ENCODE measurements at places on chromosomes 12 and 14.

GRCh38 chr12:51760231-51760630 is 88.3 kb downstream of the FIGNL2 start:
- no peak for DNase-seq

DNA sequence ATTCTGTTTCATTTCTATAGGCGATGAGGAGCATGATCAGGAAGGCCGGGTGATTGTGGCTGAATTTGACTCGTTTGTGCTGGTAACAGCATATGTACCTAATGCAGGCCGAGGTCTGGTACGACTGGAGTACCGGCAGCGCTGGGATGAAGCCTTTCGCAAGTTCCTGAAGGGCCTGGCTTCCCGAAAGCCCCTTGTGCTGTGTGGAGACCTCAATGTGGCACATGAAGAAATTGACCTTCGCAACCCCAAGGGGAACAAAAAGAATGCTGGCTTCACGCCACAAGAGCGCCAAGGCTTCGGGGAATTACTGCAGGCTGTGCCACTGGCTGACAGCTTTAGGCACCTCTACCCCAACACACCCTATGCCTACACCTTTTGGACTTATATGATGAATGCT is 1.9 kb downstream of the APEX1 start:
- DNase-seq, result no peak

GRCh38 chr12:3476403-3476802 is 14.6 kb upstream of the PRMT8 start:
- DNase-seq, result no peak

- DNase-seq, result no peak
Observed at GRCh38 chr12:54368025-54368708, 3.9 kb upstream of the GPR84 start.

- no peak for DNase-seq
Observed at GRCh38 chr12:820336-820735, 68.0 kb downstream of the WNK1 start.

DNA sequence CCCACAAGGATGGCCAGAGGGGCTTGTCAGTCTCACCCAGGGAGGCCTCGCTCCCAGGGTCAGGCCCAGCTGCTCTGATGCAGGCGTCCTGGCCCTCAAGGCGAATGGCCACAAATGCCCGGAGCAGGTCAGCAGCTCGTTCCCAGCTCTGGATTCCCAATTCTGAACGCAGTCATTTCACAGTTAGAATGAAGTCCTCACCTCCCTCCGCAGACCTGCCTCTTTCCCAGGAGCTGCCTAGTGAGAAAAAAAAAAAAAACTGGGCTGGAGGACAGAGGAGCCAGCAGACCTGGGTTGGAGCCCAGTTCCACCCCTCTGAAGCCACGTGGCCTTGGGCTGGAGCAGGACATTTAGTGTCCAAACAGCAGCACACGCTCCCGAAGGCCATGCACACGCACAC is 62.2 kb upstream of the DIO3 start:
- no peak for DNase-seq

- DNase-seq, result no peak
Observed at GRCh38 chr12:93622485-93622884, 50.0 kb downstream of the SOCS2 start.

- DNase-seq, result no peak
Observed at GRCh38 chr12:6643569-6644256, 3.5 kb downstream of the ACRBP start.

GRCh38 chr12:50032515-50032853 is 7.2 kb upstream of the RACGAP1 start:
- no peak for DNase-seq

DNA sequence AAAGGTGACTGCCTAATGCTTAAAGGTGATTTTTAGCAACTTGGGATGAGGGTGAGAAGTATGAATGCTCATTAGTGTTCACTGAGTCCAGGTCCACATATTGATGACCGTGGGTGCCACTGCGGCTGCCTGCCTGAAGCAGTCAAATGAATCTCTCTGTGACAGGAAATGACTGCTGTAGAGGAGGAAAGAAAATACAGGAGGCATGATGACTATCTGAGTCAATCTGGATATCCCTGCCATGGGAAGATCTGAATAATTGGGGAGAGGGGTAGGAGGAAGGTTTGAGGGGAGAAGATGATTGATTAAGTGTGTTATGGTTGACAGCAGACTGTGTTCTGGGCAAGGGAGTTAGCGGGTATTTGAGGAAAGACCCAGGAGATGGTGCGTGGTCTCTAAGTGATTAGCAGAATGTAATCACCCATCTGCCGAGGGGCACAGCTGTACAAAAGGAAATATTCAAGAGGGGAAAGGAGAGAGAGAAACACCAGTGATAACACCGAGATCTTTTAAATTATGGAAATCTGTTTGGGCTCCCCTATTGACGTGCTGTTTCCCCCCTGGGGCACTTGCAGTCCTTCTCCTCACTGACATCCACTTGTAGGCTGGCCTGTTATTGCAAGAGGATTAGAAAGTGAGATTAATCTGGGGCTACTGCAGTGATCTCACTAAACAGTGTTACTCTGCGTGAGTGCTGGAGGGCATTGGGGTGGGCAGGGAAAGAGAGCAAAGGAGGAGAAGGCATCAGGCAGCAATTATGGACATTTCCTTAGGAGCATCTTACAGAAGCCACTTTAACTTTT is 97.7 kb downstream of the AKAP6 start:
- peak; percentile 56 for DNase-seq

GRCh38 chr12:40551466-40551865 is 140.8 kb upstream of the CNTN1 start:
- no peak for DNase-seq

- no peak for DNase-seq
Observed at GRCh38 chr12:129446696-129447095, 457.1 kb downstream of the TMEM132D start.

GRCh38 chr12:47820631-47821345 is 1.1 kb upstream of the HDAC7 start:
- no peak for DNase-seq

DNA sequence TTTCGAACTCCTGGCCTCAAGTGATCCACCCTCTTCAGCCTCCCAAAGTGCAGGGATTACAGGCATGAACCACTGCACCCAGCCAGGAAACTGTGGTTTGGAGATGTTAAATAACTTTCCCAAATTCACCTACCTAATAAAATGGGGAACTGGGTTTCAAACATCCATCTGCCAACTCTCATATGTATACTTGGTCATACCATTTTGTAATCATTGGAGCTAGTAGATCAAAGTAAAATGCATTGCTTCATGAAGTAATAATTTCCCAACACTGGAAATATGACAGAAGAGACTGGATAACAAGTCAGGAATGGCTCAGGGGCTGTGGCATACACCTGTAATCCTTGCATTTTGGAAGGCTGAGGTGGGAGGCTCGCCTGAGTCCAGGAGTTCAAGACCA is 5.3 kb upstream of the HECTD1 start:
- no peak for DNase-seq

DNA sequence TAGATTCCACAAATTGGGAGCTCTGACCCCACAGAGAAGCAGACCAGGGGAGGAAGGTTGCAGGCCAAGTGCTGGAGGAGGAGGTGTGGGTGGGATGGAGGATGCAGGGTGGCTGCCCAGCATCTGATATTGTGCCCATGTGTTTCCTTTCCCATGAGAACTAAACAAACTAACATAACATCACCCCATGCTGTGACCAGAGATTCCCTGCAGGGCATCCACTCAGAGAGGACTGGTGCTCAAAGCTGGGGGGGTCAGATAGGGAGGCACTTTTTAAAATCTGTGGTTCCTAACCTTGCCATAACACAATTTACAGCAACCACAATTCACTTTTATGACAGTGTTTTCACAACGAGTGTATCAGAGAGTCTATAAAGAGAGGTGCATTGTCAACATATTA is 1277.6 kb downstream of the AACS start:
- DNase-seq, result peak; percentile 16

DNA sequence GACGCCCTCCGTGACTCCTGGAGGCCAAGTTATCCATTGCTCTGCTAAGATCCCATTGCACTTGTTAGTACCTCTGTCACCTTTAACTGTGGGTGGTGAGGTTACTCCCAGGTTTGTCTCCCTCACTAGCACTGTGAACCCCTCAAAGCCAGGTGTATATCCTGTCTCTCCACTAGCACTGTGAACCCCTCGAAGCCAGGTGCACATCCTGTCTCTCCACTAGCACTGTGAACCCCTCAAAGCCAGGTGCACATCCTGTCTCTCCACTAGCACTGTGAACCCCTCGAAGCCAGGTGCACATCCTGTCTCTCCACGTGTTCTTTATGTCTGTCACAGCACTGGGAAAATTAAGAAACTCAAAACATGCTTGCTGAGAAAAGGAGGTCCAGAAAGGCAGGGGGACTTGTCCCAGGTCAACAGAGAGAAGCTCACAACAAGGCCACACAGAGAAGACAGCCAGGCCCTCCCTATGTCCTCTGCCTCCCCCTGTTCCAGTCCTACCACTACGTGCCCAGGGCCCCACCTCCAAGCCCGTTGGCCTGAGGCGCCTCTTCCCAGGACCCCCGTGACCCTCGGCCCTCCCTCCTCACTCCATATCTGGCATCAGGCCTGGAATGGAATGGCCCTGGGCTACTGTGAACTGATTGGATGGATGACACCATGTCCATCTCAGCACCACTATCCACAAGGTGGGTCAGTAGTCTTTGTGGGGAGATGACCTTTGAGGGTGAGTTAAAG is 26.4 kb upstream of the FKBP4 start:
- no peak for DNase-seq

- no peak for DNase-seq
Observed at GRCh38 chr12:6346235-6346832, 4.5 kb upstream of the TNFRSF1A start.

GRCh38 chr12:112564160-112564784 is 145.5 kb downstream of the PTPN11 start:
- no peak for DNase-seq

GRCh38 chr12:56258820-56259183 is 618 bp upstream of the ANKRD52 start:
- no peak for DNase-seq

GRCh38 chr14:74444866-74445265 is 18.9 kb upstream of the SYNDIG1L start:
- DNase-seq, result no peak

- no peak for DNase-seq
Observed at GRCh38 chr12:16228067-16228466, 49.4 kb downstream of the SLC15A5 start.

DNA sequence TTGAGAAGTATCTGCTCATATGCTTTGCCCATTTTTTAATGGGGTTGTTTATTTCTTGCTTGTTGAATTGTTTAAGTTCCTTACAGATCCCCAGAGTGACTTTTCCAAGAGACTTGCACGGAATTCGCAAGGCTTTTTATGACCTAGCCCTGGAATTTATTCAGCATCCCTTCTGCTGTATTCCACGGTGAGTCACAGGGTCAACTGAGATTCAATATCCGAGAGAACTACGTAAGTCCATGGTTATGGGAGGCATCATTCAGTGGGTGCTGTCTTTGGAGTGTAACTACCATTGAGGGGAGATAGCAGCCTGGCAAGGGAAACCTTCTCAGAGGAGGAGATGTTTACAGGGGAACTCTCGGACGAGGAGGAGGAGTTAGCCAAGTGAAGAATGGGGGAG is 20.9 kb upstream of the GPRC5A start:
- DNase-seq, result no peak

DNA sequence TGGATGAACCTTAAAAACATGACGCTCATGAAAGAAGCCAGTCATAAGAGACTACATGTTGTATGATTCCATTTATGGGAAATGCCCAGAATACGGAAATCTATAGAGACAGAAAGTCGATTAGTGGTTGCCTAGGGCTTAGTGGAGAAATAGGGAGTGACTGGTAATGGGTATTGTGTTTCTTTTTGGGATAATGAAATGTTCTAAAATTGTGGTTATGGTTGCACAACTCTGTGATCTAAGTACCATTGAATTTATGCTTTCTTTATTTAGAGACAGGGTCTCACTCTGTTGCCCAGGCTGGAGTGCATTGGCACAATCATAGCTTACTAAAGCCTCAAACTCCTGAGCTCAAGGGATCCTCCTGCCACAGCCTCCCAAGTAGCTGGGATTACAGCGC is 8.0 kb downstream of the RBMS2 start:
- no peak for DNase-seq

DNA sequence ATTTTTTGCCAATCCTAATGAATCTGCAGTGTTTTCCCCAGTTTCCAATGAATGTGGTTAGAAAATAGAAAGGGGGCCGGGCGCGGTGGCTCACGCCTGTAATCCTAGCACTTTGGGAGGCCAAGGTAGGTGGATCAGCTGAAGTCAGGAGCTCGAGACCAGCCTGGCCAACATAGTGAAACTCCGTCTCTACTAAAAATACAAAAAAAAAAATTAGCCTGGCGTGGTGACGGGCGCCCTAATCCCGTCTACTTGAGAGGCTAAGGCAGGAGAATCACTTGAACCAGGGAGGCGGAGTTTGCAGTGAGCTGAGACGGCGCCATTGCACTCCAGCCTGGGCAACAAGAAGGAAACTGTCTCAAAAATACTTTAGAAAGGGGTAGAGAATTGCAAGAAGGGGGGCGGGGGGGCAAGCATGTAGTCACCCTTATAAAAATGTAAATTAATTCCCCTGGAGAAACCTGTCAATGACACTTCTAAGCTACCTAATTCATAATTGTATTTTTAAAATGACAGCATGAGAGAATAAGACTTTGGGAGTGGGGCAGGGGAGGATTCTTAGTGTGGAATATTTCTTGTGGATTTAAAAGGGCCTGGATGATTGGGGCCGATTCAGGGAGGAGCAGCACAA is 1.7 kb downstream of the KLHDC2 start:
- DNase-seq, result no peak

- DNase-seq, result no peak
Observed at GRCh38 chr12:55997535-55997859, 421 bp downstream of the SUOX start.

- no peak for DNase-seq
Observed at GRCh38 chr12:29081101-29081500, 68.0 kb upstream of the FAR2 start.

GRCh38 chr12:60169904-60170303 is 574.1 kb downstream of the SLC16A7 start:
- no peak for DNase-seq

GRCh38 chr14:69043596-69044260 is 64.6 kb upstream of the ACTN1 start:
- DNase-seq, result no peak

- no peak for DNase-seq
Observed at GRCh38 chr14:59239022-59239421, 50.6 kb downstream of the DAAM1 start.

DNA sequence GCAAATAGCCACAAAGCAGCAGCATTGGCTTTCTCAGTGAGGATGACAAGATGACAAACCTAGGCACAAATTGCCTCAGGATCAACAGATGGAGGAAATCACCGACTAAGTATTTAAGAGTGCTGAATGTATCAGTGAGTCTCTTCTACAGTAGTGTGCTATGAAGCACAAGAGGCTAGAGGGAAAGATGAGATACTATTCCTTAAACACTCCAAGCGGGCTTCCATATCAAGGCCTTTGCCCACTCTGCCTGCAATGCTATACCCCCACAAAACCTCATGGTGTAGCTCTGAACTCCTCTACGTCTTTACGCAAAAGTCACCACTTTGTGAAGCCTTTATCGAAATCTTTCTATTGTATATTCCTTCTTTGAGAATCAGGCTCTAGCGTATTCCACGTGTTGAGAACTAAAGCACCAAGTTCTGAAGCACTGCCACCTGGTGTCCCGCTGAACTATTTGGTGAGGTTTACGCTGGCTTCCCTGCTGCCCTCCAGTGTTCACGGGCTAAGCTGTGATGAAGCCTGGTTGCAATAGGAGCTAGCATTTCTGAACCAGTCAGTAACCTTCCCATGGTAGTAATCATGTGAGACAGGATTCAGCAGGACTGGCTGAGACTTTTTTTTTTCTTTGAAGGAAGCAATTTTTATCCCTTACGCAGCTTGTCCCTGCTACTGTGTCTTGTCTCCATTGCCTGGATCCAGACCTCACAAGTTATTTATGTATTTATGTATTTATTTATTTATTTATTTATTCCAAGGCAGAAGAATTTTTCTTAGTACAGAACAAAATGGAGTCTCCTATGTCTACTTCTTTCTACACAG is 426.5 kb upstream of the OR4E1 start:
- DNase-seq, result peak; percentile 12

All from NCI-H1092 treated with DMSO at 0.1 percent for 48 hours (cell line).